ENCODE measurements at places on chromosomes 16 and 17.

GRCh38 chr17:42679492-42680330 is 1.9 kb downstream of the CCR10 start:
- DNase-seq, result peak; percentile 88

GRCh38 chr16:89711601-89712273 is 9.0 kb downstream of the VPS9D1 start:
- DNase-seq, result peak; percentile 56

GRCh38 chr16:55642611-55643010 is 13.2 kb upstream of the SLC6A2 start:
- no peak for DNase-seq

- DNase-seq, result no peak
These were observed 236.4 kb downstream of the HS3ST3A1 start for GRCh38 chr17:13365331-13365730.

DNA sequence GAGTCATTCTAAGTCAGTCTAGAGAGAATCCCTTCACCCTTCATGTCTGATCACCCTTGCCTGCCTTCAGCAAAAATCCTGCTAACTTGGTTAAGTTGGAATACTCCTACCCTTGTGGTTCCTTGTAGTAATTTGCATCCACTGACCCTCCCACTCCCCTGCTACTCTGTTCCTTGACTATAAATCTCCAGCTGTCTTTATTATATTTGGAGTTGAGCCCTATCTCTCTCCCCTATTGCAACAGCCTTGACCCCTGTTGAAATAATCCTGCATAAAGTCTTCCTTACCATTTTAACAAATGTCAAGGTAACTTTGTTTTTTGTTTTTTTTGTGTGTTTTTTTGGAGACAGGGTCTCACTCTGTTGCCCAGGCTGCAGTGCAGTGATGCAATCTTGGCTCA is 590.1 kb downstream of the WWOX start:
- no peak for DNase-seq

DNA sequence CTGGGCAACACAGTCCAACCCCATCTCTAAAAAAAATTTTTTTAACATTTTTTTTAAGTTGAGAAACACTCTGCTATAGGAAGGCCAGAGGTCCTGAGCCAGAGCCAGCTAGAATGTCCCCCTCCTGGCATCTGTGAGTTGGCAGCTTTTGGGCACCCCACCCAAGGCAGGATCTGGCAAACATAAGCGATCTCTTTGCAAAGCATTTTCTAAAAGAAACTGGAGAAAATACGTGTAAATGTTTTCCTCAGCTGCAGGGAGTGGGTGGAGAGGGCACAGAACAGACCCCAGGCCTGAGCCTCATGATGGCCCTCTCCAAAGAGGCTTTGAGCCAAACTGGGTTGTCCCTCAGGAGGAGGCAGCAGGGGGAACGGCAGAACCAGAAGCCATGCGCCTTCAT is 11.7 kb downstream of the CAVIN1 start:
- no peak for DNase-seq

GRCh38 chr17:13047011-13047606 is 29.3 kb upstream of the ELAC2 start:
- no peak for DNase-seq

- DNase-seq, result no peak
These were observed 399.7 kb downstream of the CPPED1 start for GRCh38 chr16:12403746-12404658.

DNA sequence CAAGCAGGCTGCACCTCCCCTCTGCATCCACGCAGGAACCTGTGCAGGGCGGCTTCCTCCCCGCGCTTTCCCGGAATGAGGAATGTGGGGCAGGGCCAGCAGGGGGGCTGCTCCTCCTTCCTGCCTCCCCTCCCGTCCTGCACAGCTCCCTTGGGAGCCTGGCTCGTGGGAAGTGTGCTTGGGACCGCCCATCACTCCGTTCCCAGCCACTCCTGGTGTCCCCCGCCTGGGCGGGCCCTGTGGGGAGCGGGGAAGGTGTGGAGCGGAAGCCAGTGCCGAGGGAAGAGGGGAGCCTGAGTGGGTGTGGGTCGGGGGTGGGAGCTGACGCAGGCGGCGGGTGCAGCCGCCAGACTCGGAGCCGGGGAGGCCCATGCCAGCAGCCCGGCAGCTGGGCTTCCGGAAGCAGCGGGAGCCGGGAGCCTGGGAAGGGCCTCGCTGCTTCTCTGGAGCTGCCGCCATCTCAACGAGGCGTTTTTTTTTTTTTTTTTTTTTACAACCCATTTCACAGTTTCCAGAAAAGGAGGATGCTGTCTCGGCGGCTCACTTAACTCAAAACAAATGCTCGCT is 24.1 kb downstream of the BAHCC1 start:
- DNase-seq, result no peak

DNA sequence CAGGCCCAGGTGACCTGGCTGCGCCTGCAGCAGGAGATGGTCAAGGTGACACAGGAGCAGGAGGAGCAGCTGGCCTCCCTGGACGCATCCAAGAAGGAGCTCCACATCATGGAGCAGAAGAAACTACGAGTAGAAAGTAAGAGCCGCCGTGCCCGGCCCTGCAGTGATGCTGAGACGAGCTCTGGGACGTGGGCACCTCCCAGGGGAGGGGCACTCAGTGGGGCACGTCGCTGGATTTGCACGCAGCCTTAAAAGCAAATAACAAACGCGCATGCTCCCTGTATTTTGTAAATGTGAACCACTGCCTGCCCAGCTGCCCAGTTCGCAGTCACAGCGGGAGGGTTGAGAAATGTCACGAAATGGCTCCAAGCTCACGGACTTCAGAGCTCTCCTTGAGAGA is 15.3 kb upstream of the GAA start:
- no peak for DNase-seq

- no peak for DNase-seq
These were observed 364.4 kb downstream of the XYLT1 start for GRCh38 chr16:17106243-17106791.

DNA sequence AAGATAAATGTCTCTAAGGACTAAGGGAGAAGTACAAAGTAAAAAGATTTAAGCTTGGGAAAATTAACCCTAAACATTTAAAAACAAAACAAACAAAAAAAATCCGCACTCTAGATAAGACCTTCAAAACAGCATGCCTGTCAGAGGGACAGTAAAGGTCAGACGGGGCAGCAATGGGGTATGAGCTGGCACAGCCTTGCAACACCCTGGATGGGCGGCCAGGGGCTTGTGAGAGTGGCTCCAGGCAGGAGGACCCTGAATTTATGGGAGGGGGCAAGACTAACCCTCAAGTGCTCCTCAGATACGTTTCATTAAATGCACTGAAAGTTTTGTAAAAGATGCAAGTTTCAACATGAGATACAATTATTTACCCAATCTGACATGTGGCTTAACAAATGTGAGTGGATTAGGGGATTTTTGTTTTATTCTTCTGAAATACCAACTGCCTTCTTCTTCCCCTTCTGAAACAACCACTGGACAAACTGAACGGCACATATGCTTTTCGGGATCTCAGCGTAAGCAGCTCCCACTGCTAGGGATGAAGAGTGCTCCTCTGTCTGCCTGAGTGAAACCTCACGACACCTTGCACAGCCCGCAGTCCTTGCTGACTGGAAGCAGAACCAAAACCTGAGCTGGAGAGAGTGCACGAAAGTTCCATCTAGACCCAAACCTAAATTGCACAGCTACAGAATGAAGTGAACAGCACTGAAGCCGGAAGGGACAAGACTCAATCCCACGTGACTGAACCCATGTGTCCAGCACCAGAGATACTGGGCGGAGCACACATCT is 128.4 kb downstream of the ANKRD11 start:
- no peak for DNase-seq

DNA sequence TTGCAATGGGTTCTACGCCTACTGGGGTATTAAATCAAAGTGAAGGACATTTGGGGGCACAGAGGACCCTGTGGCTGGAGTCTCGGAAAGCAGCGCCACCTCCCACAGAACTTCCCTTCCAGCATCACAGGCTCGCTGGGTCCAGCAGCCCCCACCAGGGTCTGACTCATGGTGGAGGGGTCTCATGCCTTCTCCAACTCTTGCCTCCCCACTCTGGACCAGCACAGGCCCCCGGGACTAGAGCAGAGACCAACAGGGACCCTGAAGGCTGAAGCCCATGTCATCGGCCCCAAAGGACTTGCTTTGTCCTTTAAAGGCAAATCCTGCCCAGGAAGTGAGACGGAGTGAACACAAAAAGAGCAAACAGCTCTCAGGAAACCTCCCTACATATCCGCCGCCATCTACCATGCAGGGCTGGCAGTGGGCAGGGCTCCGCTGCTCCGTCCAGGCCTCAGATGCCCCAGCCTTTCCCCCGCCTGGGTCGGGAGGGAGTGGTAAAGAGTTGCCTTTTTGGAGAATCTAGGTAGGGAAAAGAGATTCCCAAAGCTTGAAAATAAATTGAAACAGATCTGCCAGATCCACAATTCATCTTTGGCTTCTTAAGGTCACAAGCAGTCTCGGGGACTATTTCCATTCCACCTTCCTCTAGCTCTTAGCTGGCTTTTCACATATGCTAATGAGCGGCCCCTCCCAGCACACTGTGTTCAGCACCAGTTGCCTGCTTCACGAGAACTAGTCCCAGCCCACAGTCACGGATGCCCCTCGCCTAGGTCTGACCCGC is 2.1 kb upstream of the GPRC5C start:
- DNase-seq, result no peak

DNA sequence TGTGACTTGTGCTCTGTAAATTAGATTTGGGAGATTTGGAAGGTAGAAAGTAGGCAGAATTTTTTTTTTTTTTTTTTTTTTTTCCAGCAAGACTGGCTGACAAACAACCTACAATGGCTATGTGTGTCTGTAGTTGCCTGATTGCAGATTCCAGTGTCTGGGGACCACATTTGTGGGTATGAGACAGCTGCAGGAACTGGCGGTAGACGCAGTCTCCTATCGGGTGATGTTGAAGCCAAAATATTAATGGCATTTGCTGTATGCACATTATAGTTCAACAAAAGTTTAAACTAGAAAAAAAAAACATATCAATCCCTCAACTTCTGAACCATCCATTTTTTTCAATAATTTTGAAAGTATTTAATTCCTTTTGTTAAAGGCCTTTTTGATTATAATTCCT is 665.2 kb downstream of the TOX3 start:
- no peak for DNase-seq

- no peak for DNase-seq
These were observed 4.3 kb downstream of the ABI3 start for GRCh38 chr17:49214676-49215360.

- no peak for DNase-seq
These were observed 79.7 kb upstream of the NOL11 start for GRCh38 chr17:67637901-67638641.

- no peak for DNase-seq
These were observed 9.2 kb upstream of the TLCD3B start for GRCh38 chr16:30040221-30040620.

GRCh38 chr16:67212766-67213165 is 13.8 kb downstream of the ELMO3 start:
- DNase-seq, result no peak

DNA sequence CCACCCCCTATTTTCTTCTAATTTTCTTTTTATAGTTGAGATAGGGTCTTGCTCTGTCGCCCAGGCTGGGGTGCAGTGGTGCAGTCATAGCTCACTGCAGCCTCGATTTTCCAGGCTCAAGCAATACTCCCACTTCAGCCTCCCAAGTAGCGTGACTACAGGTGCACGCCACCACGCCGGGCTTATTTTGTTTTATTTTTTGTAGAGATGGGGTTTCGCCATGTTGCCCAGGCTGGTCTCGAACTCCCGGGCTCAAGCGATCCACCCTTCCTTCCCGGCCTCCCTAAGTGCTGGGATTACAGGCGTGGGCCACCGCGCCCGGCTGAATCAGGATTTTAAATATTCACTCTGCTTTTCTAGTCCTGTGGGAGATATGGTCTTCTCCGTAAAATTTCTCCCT is 941 bp upstream of the GDPD1 start:
- no peak for DNase-seq

- no peak for DNase-seq
These were observed 3.9 kb downstream of the GPR179 start for GRCh38 chr17:38339891-38340290.

- no peak for DNase-seq
These were observed 7.6 kb downstream of the RAB40B start for GRCh38 chr17:82690786-82691489.

DNA sequence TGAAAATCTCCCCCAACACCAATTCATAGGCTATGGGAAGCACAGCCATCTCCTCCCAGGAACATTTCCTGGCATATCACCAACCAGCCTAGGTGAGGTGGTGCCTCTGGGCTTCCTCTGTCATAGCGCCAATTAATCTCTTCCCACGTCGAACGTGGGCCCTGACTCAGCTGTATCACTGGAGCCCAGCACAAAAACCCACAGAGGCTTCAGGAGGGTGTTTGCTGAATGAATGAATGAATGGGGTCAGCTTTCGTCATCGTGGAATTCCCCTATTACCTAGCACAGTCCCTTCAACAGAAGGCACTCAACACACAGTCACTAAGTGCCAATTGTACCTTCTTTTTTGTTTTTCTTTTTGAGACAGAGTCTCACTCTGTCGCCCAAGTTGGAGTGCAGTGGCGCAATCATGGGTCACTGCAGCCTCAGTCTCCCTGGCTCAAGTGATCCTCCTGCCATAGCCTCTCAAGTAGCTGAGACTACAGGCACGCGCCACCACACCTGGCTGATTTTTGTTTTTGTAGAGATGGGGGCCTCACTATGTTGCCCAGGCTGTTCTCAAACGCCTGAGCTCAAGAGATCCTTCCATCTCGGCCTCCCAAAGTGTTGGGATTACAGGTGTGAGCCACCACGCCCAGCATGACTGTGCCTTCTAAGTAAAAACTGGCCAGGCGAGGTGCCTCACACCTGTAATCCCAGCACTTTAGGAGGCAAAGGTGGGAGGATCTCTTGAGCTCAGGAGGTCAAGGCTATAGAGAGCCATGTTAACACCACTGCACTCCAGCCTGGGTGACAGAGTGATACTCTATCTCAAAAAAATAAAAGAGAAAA is 4.1 kb downstream of the ZNF688 start:
- DNase-seq, result no peak

DNA sequence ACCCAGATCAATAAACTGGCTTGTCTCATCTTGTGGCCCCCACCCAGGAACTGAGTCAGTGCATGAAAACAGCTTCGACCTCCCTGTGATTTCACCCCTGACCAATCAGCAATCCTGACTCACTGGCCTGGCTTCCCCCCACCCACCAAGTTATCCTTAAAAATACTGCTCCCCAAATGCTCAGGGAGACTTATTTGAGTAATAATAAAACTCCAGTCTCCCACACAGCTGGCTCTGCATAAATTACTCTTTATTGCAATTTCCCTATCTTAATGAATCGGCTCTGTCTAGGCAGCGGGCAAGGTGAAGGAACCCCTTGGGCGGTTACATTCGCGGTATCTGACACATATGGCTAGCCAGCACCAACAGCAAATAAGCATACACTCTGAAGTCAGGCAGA is 9.8 kb upstream of the RABEP1 start:
- DNase-seq, result no peak

GRCh38 chr17:61444831-61445230 is 7.4 kb upstream of the TBX4 start:
- DNase-seq, result no peak

GRCh38 chr17:6524520-6524919 is 31.8 kb downstream of the PITPNM3 start:
- DNase-seq, result no peak

DNA sequence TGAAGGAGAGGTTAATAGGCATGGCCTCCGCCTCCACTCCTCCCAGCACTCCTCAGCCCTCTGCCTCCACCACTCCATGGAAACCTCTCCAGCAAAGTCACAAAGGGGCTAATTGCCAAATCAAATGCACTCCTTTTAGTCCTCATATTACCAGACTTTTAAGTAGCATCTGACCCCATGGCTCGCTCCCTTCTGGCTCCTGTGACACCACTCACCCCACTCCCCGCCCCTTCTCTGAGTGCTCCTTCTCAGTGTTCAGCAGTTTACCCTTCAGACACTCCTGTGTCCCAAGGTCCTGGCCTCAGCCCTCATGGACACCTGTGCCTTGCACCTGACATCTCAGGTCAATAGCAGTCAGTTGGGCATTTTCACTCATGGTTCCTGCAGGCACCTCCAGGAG is 243.5 kb upstream of the CCL2 start:
- no peak for DNase-seq

Measured in T-helper 2 cell (primary cell).